ENCODE measurements at places on chromosomes 12 and 14.
A peak's percentile ranks its signal among the peaks of the same experiment; 100 is the strongest.

GRCh38 chr14:99357916-99358390 lies 86.0 kb upstream of the BCL11B start:
- DNase-seq = no peak

- DNase-seq = no peak
Observed at GRCh38 chr12:63362166-63362565, 211.2 kb upstream of the AVPR1A start.

DNA sequence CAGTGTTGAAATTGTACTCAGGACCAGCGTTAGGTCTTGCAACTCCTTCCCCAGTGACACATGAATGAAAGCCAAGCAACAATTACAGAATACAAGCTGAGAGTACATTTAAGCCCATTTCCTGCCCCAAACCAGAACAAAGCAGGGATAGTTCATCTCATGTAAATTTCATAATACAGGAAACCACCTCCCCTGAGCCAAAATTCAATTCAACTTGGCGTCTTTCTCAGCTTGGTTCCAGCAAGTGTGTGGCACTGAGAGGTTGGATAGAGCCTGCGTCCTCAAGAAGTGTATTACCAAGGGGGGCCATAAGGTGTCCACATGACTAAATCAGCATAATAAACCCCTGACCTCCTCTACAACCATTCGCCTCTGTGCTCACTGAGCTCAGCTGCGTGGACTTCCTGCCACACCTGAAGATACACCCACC lies 278.9 kb upstream of the CRY1 start:
- peak; percentile 77 for DNase-seq

- DNase-seq = no peak
Observed at GRCh38 chr14:34713681-34714319, 593 bp downstream of the CFL2 start.

DNA sequence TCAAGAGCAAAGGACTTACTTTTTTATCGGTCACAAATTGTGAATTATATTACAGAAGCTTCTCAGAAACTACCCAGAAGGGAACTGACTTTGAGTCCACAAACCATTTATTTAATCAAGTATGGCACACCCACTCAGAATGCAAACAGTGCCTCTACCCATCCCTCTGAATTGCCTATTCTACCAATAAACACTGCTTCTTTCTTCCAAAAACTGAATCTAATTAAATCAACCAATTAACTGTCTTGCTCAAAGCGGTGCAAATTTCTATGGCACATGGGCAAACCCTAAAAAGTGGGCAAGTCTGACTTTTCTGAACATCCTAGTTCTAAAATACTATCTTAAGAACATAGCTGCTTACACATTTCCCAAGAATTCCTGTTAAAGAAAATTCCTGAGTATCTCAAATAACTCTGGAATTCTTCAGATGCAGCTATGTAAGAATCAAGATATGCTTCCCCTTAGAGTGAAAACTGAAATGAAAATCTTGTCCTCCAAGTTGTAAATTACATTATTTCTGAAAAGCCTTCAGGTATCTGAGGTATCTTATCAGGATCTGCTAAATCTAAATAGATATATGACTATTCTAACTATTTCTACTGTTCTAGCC lies 4.3 kb downstream of the SPTLC2 start:
- DNase-seq = no peak

DNA sequence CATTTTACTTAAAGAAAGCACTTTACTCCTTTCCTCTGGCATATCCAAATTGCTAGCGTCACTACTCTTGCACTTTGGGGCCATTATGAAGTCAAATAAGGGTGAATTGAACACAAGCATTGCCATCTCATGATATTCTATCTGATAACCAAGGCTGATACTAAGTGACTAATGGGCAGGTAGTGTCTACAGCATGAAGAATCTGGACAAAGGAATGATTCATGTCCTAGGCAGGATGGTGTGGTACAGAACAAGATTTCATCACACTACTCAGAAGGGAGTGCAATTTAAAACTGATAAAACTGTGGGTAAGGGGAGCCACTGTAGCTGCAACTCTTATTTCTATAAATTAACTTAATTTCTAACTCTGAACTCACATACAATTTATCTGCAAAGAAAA lies 7.7 kb upstream of the SLC6A15 start:
- DNase-seq = no peak

DNA sequence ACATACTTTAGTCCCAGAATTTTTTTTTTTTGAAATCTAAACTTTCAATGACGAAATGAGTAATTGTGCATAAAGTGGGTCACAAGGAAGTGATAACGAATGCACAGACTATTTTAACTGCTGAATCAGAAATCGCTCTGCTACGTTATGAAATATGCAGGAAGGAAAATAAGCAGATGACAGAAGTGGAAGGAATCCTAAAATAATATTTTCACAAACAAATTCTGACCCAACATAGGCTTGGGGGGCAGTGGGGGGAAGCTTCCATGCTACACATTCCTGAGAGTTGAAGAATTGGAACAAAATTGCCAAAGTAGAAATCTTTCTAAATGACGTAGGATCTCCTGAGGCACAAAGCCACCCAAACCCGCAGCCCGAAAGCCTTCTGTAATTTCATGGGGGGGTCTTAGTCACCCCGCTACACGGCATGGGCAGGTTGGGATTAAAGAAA lies 89.6 kb downstream of the ARF6 start:
- DNase-seq = no peak

GRCh38 chr12:49501895-49502294 lies 36.9 kb upstream of the KCNH3 start:
- DNase-seq = no peak

DNA sequence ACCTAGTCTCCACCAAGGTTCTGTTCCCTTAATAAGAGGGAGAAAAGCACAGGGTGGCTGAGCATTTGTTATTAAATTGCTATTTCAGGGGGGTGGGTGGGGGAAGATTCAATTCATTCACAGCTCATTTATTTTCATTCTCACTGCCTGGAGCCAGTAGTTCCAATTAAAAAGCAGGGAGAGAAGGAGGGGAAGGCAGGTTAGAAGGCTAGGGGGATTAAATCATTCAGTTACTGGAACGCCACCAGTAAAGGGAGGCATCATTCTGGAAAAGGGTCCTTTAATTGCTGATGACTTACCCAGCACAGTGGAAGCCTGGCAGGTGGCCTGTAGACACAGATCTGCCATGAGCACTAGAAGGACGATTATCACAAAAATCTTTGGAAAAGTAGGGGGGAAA lies 47.4 kb downstream of the NIN start:
- DNase-seq = no peak

DNA sequence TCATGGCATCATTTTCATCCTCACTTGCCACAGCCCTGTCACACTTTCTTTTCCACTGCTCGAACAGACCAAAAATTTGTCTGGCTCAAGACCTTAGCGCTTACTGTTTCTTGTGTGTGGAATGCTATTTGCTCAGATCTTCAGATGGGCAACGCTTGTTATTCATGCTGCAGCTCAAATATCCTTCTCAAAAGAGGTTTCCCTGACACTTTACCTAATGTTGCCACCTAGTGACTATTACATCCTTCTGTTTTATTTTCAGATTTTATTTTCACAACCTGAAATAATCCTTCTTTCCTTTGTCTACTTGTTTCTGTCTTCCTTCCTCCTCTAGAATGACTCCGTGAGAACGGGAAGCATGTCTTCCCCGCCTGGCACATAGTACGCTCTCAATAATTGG lies 5.6 kb downstream of the FBXO33 start:
- DNase-seq = no peak

DNA sequence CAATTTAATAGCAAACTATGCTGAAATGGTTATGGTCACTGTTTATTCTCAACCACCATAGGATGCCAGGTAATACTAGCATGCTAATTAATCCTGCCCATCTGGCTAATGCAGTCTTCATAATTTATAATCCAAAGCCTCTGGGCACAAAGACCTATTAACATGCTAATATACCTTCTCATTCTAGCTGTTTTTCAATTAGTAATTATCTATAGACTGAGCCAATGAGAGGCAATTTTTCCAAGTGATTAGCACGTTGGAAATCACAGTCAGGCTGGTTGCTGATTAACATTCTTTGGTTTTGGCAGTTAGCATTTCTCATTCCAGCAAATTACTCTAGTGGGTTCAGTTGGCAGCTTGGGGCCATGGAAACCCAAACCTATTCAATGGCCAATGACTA lies 357.2 kb downstream of the SEC23A start:
- no peak for DNase-seq

GRCh38 chr12:101653030-101653429 lies 44.4 kb upstream of the CHPT1 start:
- no peak for DNase-seq

DNA sequence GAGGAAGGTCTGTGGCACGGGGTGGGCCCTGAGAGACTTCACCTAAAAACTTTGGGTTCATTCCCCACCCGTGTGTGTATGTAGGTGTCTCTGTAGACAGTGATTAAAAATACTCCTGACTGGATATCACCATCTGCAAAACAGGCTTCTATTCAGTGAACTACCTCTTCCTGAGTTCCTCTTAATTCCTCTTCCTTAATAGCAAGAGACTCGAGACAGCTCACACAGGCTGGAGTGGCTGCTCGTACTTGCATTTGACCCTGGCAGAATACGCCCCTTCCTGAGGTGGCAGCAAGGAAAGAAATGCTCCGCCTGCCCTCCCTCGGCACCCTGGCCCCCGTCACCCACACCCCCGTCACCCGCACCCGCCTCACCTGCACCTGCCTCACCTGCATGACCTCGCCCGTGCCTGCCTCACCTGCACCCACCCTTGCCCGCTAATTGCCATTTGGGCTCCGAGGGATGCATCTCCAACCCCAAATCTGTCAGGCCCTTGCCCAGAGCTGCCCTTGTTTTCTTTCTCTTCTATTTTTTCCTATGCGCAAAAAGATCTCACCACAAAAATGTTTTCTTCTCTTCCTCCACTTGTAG lies 90.0 kb downstream of the FBXL14 start:
- DNase-seq = no peak

DNA sequence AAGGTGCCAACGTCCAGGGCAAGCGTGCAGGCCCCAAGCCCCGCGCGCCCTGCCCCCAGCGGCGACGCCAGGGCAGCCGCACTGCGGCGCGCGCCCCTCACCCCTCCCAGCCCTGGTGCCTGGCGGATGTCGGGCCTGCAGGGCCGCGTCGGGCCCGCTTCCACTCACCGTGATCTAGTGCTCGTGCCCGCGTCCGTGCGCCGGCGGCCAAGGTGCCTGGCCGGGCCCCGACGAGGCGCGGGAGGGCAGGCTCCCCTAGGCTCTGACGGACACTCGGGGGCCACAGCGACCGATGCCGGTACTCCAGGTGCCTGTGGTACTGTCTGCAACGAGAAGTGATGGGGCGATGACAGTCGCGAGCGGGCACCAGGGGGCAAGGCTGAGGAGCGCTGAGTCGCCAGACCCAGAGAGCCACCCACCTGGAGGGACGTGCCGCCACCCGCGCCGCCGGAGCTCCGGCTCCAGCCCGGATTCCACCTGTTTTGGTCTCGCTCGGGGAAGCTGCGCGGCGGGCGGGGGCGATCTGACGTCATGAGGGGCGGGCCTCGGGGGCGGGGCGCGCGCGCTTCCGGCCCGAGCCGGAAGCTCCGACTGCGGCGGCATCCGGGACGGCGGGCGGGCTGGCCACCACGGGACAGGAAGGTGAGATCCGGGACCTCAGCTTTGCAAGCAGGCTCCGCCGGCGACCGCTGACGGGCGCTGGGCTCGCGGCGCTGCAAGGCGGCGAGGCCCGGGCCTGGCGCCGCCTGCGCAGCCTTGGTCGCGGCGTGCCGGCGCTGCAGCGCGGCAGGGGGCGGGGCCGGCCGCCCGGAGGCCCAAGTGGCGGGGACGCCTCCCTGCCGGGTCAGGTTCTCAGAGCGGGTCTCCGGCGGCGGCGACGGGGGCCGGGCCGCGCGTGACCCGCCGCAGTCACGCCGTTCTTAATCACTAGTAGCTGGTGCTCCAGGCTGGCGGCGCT lies at the start of the genes LYSET and MOAP1:
Gene LYSET (plus strand): TSS at position 927 of the 958 bp plus-strand sequence. CDS start 89 bp downstream, outside the sequence.
Gene MOAP1 (minus strand): TSS at position 507 of the 958 bp plus-strand sequence. CDS start 655 bp downstream, outside the sequence.
- peak; percentile 95 for DNase-seq

- no peak for DNase-seq
Observed at GRCh38 chr12:96719660-96720362, 187.2 kb upstream of the NEDD1 start.

DNA sequence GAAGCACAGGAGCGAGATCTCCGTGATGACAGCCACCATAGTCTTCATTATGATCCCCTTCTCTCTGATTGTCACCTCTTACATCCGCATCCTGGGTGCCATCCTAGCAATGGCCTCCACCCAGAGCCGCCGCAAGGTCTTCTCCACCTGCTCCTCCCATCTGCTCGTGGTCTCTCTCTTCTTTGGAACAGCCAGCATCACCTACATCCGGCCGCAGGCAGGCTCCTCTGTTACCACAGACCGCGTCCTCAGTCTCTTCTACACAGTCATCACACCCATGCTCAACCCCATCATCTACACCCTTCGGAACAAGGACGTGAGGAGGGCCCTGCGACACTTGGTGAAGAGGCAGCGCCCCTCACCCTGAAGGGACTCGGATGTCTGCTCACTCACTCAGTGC lies 775 bp downstream of the OR10P1 start:
- DNase-seq = no peak
